ENCODE measurements at places on chromosomes 6 and 20.
A peak's percentile ranks its signal among the peaks of the same experiment; 100 is the strongest.

GRCh38 chr6:154786144-154786868, 53.1 kb downstream of the SCAF8 start:
- no peak overlapping the region for H3K4me3 ChIP-seq
- DNase-seq = no peak
- H3K36me3 ChIP-seq = peaks cover 4% of the 10 kb centered on the region
- peaks cover 4% of the 10 kb centered on the region for H3K4me1 ChIP-seq
- no peak overlapping the region for H3K27ac ChIP-seq

- no peak overlapping the region for H3K27ac ChIP-seq
- H3K4me1 ChIP-seq = no peaks in the 10 kb centered on the region
- H3K4me3 ChIP-seq = no peak overlapping the region
- DNase-seq = no peak
- no peaks in the 10 kb centered on the region for H3K36me3 ChIP-seq
Observed at GRCh38 chr6:45054610-45055009, 273.5 kb upstream of the RUNX2 start.

GRCh38 chr6:11404081-11404480, 133.5 kb upstream of the TMEM170B start:
- H3K27me3 ChIP-seq = no peaks in the 10 kb centered on the region
- no peak overlapping the region for H3K4me3 ChIP-seq
- H3K27ac ChIP-seq = no peak overlapping the region
- H3K36me3 ChIP-seq = no peaks in the 10 kb centered on the region
- no peak for DNase-seq

GRCh38 chr6:52160472-52161104, 25.6 kb upstream of the IL17A start:
- no peaks in the 10 kb centered on the region for H3K36me3 ChIP-seq
- H3K27ac ChIP-seq = no peak overlapping the region
- H3K4me3 ChIP-seq = no peak overlapping the region
- H3K4me1 ChIP-seq = no peaks in the 10 kb centered on the region
- no peak for DNase-seq

DNA sequence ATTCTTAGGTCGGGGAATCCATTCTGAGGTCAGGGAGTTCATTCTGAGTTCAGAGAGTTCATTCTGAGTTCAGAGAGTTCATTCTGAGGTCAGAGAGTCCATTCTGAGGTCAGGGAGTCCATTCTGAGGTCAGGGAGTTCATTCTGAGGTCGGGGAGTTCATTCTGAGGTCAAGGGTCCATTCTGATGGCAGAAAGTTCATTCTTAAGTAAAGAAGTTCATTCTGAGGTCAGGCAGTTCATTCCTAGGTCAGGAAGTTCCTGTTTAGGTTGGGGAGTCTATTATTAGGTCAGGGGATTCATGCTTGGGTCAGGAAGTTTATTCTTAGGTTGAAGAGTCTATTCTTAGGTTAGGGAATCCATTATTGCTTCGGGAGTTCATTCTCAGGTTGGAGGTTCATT, 16.5 kb upstream of the NXT1 start:
- H3K27me3 ChIP-seq = no peaks in the 10 kb centered on the region
- no peak for DNase-seq
- H3K36me3 ChIP-seq = no peaks in the 10 kb centered on the region
- no peak overlapping the region for H3K4me3 ChIP-seq
- no peak overlapping the region for H3K27ac ChIP-seq

- no peak for DNase-seq
- no peaks in the 10 kb centered on the region for H3K27me3 ChIP-seq
- H3K4me3 ChIP-seq = no peak overlapping the region
- peak overlapping the region; percentile 52 for H3K27ac ChIP-seq
- no peaks in the 10 kb centered on the region for H3K36me3 ChIP-seq
Observed at GRCh38 chr6:149063468-149063867, 254.0 kb upstream of the TAB2 start.

- H3K27ac ChIP-seq = no peak overlapping the region
- H3K36me3 ChIP-seq = no peaks in the 10 kb centered on the region
- no peaks in the 10 kb centered on the region for H3K27me3 ChIP-seq
Observed at GRCh38 chr6:98579079-98579478, 255.3 kb upstream of the POU3F2 start.

DNA sequence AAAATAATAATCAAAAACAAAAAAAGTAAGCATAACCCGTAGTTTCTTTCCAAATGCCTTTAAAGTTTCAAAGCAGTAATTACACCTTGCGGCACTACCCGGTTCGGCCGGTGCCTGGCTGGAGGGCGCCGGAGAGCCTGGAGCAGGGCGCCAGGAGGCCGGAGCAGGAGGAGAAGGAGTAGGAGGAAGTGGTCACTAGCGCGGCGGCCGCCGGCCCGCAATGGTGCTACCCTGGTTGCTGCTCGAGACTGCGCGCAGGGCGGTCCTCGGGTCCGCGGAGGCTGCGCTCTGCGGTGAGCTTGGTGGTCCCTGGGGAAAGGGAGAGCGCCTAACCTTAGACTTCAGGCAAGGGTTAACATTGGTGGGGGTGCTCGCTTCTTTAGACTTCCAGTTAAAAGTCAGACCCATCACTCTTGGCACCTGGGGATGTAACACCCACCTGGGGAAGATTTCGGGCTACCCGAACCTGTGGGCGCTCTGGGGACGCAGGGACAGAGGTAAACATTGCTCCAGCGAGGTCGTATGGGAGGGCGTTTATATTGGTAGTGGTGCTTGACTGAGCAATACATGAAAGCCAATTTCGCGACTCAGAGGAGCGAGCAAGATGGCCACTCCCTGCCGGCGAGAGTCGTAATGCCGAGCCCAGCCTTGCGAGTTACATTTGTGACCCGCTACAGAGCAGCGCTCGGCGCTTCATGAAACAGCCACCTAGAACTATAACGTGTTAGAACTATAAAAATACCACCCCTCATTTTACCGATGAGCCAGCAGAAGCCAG, 5.8 kb upstream of the USP45 start:
- H3K36me3 ChIP-seq = no peaks in the 10 kb centered on the region
- DNase-seq = peak; percentile 69
- H3K27ac ChIP-seq = peak overlapping the region; percentile 71
- H3K27me3 ChIP-seq = no peaks in the 10 kb centered on the region
- H3K4me3 ChIP-seq = peak overlapping the region; percentile 64
- no peaks in the 10 kb centered on the region for H3K4me1 ChIP-seq

DNA sequence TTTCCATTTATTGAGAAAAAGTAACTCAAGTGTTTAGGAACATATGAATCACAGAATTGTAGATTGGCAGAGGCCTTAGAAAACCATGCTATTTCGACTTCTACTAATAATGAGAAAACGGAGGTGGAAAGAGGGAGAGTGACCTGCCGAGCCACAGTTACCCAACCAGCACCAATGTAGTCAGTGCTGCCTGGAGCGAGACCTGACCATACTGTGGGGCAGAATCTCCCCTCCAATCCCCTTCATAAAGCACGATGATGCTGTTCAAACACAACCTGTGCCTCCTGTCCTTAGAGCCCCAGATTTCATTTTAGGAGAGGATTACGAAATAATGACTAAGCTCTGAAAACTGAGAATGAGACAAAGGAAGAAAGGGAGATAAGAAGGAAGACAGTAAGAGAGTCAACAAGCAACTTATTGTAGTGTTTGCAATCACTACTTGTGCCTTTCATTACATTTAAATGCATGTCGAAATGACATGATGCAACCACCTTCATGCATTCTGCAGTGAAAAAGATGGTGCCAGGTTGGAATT, 70.6 kb downstream of the ATXN1 start:
- no peak for DNase-seq
- H3K4me3 ChIP-seq = no peak overlapping the region
- H3K27me3 ChIP-seq = no peaks in the 10 kb centered on the region
- no peaks in the 10 kb centered on the region for H3K4me1 ChIP-seq

DNA sequence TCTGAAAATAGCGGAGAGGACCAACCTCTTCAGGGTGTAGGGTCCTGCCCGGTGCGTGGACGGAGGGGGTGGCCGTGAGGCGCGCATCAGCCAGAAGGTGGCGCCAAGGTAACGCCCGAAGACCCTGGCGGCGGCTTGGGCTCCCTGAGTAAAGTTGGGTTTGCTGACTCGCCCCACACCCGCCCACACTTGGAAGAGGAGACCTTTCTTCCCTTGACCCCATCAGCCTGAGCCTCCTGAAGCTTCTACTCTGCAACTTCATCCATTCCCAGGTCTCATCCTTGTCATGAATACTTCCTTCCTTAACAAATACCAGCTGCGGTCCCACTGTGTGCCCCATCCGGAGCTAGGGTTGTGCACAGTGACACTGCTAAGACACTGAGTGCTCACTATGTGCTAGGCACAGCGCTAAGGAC, 14.6 kb downstream of the CD40 start:
- peaks cover 21% of the 10 kb centered on the region for H3K27me3 ChIP-seq
- H3K27ac ChIP-seq = no peak overlapping the region
- no peaks in the 10 kb centered on the region for H3K4me1 ChIP-seq
- H3K4me3 ChIP-seq = no peak overlapping the region

GRCh38 chr6:159815410-159815809, 15.3 kb downstream of the PNLDC1 start:
- peaks cover 20% of the 10 kb centered on the region for H3K36me3 ChIP-seq
- no peak overlapping the region for H3K27ac ChIP-seq

DNA sequence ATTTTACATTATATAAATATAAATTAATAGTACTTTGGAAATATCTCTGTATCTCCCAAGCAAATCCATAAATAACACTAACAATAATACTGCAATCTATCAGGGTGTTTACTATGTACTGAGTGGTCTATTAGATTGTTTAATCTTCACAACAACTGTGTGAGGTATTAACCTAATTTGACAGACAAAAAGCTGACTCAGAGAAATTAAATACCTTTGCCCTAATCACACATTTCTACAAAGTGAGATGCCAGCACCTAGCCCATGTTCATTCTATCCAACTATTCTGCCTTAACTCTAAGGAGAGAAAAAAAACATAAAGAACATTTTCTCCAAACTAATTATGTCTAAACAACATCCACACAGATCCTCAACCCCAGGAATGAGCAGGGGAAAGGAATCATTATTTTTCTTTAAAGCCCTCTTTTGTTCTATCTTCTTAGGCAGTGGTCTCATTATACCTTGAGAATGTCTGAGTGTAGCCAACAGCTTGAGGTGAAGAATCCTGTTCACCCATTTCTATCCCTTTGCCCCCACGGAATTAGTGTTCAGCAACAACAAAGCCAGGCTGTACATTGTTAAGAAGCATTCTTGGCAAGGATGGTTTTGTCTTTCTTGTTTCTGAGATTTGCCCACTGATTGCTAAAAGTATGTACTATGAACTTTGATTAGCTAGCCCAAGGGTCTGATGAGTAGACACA, 42.7 kb downstream of the PRL start:
- H3K27ac ChIP-seq = no peak overlapping the region
- no peaks in the 10 kb centered on the region for H3K4me1 ChIP-seq
- no peak for DNase-seq
- no peak overlapping the region for H3K4me3 ChIP-seq
- no peaks in the 10 kb centered on the region for H3K36me3 ChIP-seq

GRCh38 chr6:291204-291696, 1.0 kb upstream of the DUSP22 start:
- H3K4me3 ChIP-seq = peak overlapping the region; percentile 47
- DNase-seq = no peak
- H3K4me1 ChIP-seq = peaks cover 32% of the 10 kb centered on the region
- no peaks in the 10 kb centered on the region for H3K36me3 ChIP-seq
- H3K27ac ChIP-seq = peak overlapping the region; percentile 90

DNA sequence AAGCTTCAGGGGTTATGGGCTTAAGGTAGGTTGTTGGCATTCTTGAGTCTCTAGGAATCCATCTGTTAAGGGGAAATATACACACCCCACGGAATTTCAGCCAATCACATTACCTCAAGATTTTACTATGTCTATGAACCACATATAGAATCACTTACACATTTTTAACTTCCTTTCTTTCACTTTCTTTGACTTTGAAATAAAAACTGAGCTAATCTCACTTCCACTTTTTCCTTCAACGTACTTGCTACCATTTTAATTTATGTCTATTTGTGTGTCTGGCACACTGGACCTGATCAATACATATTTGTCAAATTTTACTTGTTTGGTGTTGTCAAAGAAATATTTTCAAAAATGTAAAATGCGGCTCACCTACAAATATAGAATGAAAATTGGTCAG, 545.4 kb upstream of the JAG1 start:
- H3K4me1 ChIP-seq = no peaks in the 10 kb centered on the region
- H3K36me3 ChIP-seq = no peaks in the 10 kb centered on the region
- H3K27ac ChIP-seq = no peak overlapping the region
- H3K27me3 ChIP-seq = no peaks in the 10 kb centered on the region

GRCh38 chr6:142943711-142944123, 1.3 kb downstream of the HIVEP2 start:
- no peaks in the 10 kb centered on the region for H3K36me3 ChIP-seq
- no peaks in the 10 kb centered on the region for H3K27me3 ChIP-seq
- DNase-seq = no peak

- H3K4me1 ChIP-seq = peaks cover 12% of the 10 kb centered on the region
- H3K4me3 ChIP-seq = no peak overlapping the region
Observed at GRCh38 chr6:42025066-42025844, 25.1 kb upstream of the TAF8 start.

DNA sequence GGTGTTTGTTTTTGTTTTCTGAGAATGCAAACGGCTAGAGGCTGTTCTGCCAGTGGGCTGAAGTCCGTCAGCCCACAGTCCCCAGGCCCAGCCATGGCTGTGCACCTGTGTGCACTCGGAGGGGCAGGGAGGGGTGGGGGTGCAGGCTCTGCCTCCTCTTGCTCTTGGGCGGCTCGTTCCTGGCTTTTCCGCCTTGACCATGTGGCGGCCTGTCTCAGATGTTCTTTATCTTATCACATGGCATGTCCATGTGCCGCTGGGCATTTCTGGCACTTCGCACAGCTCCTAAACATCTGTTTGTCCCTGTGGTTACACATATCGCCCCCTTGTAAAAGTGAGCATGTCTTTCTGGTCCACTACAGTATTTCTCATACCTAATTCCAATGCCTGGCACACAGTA, 137.0 kb downstream of the CDH4 start:
- H3K36me3 ChIP-seq = no peaks in the 10 kb centered on the region
- H3K4me3 ChIP-seq = no peak overlapping the region
- no peak overlapping the region for H3K27ac ChIP-seq
- DNase-seq = no peak
- H3K4me1 ChIP-seq = peaks cover 8% of the 10 kb centered on the region

- peaks cover 26% of the 10 kb centered on the region for H3K4me1 ChIP-seq
- H3K36me3 ChIP-seq = no peaks in the 10 kb centered on the region
- H3K4me3 ChIP-seq = peak overlapping the region; percentile 85
Observed at GRCh38 chr6:90297115-90297866, 648 bp upstream of the BACH2 start.

DNA sequence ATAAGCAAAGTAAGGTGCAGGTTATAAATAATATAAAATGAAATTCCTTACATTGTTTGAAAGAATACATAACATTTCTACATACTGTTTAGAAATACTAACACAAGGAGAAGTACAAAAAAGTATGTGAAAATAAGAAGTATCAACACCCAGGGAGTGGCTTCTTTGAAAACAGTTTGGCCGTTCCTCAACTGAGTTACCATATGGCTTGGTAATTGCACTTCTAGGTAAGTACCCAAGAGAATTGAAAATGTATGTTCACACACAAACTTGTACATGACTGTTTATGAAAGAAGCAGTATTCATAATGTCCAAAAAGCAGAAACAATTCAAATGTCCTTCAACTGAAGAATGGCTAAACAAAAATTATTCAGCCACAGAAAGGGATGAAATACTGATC, 30.7 kb downstream of the PAK5 start:
- H3K27ac ChIP-seq = no peak overlapping the region
- H3K4me3 ChIP-seq = no peak overlapping the region
- H3K4me1 ChIP-seq = no peaks in the 10 kb centered on the region

GRCh38 chr6:122726649-122727048, 52.9 kb upstream of the FABP7 start:
- H3K4me3 ChIP-seq = no peak overlapping the region
- H3K27ac ChIP-seq = no peak overlapping the region
- H3K4me1 ChIP-seq = no peaks in the 10 kb centered on the region

- no peak overlapping the region for H3K4me3 ChIP-seq
- H3K4me1 ChIP-seq = no peaks in the 10 kb centered on the region
- no peak for DNase-seq
- peaks cover 4% of the 10 kb centered on the region for H3K27me3 ChIP-seq
- H3K27ac ChIP-seq = no peak overlapping the region
Observed at GRCh38 chr20:49450281-49450721, 32.2 kb downstream of the KCNB1 start.
